Nucleus accumbens (tissue), 56 donors: ENCODE measurements at places on chromosomes 1 and 21.
A peak's percentile ranks its signal among the peaks of the same experiment; 100 is the strongest.

- DNase-seq, result no peak
Observed at GRCh38 chr21:44666401-44667320, at the start of gene KRTAP12-2. KRTAP12-2 (minus strand) TSS chr21:44666927; CDS start chr21:44666886, 41 bp downstream.

- DNase-seq, result no peak
Observed at GRCh38 chr21:36874665-36875064, 91.8 kb downstream of the HLCS start.

GRCh38 chr21:39121600-39122355 is 61.5 kb downstream of the PSMG1 start:
- no peak for DNase-seq

GRCh38 chr1:162688521-162688920 is 56.3 kb downstream of the DDR2 start:
- no peak for DNase-seq

DNA sequence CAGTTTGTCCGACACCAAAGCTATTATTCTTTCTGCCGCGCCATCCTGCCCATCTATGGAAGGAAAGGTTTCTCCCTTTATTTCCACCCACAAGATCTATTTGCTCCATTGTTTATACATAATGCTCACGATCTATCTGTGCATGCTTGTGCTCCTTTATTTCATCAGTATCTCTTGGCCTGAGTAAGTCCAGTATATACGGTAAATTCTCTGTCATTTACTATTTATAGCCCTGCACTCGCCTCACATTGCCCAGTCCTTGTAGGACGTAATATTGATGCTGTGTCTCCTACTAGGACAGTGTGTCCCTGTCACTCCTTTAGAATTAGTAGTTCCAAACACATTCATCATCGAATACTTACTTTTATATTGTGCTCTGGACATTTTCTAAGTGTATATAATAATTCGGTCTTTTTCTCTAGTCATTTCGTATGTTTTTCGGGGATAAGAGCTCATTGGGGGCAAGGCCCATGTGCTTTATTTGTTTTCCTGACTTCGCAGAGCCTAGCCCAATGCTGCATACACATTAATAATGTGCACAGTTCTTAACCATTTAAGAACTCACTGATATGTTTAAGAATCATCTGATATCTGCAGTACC is 3.1 kb upstream of the NID1 start:
- no peak for DNase-seq

GRCh38 chr1:63835128-63835527 is 61.3 kb downstream of the ROR1 start:
- no peak for DNase-seq

- DNase-seq, result no peak
Observed at GRCh38 chr1:119245881-119246280, 105.4 kb upstream of the WARS2 start.

DNA sequence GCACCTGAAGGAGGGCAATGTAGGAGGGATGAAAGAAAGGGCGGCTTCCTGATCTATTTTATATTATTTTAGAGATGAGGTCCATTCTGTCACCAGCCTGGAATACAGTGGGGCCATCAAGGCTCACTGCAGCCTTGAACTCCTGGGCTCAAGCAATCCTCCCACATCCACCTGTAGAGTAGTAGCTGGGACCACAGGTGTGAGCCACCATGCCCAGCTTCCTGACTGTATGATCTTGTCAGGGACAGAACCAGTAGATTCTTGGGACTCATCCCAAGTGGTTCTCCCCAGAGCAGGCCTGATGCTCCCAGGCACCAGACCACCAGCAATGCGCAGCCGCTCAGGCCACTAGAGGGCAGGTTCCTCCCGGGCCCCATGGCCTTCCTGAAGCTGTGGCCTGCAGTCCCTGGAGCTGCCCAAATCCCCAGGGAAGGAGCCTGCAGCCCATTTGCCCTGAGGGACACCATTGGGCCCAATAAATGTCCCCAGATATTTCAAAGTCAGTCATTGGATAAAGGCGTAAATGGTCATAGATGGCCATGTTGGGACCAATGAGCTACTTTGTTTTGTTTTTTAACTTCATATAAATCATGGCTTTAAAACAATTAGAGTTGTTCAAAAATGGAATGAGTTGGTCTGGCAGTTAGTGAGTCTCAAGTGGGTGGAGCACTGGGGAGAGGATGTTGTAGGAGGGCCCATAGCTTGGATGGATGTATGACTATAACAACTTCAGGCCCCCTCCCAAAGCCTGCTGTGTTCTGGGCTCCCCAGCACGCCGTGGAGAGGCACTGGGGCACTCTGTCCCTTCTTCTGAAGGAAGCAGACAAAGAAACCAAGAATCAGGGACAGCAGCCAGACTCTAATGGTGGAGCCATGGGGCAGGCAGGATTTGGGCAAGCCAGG is 44.7 kb upstream of the GOLT1A start:
- peak; percentile 61 for DNase-seq

GRCh38 chr21:33775100-33775828 is 133.0 kb downstream of the ITSN1 start:
- no peak for DNase-seq

- DNase-seq, result no peak
Observed at GRCh38 chr1:156571261-156571852, 1.0 kb downstream of the IQGAP3 start.

GRCh38 chr1:221963742-221964141 is 221.9 kb upstream of the DUSP10 start:
- DNase-seq, result no peak

DNA sequence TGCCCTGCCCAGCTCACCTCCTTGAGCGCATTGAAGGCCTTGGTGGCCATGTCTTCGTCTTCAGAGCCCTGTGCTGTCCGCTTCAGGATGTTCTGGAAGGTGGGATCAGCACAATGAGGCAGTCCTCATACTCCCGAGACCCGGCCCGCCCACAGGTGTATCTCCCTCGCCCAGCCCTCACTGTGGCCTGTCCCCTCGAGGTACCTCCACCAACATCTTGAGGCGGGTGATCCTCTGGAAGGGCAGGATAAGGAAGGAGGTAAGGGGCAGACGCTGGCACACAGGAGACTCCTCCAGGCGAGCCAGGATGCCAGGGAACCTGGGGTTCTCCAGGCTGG is 7.1 kb downstream of the ARHGEF19 start:
- no peak for DNase-seq

DNA sequence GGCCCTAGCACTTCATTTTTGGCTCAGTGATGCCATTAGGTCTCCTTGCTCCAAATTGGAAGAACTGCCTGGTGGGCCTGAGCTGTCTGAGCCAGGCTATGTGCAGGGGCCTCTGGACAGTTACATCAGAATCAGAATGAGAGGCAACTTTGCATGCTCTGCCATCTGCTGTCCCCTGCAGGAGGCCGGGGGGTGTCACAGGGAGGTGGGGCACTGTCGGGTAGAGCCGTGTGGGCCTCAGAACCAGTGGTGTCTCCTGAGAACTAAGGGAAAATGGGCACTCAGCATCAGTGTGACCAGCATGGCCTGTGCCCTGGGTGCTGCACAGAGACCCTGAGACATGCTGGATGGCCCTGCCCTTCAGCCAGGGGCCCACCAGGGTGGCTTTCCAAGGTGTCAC is 47.0 kb upstream of the COL6A1 start:
- DNase-seq, result no peak

GRCh38 chr21:27268290-27268689 is 301.4 kb upstream of the ADAMTS5 start:
- no peak for DNase-seq
